ENCODE measurements at places on chromosomes 16 and 17.

- no peak for DNase-seq
Measured at GRCh38 chr16:2468233-2468724, 2.8 kb upstream of the NTN3 start.

DNA sequence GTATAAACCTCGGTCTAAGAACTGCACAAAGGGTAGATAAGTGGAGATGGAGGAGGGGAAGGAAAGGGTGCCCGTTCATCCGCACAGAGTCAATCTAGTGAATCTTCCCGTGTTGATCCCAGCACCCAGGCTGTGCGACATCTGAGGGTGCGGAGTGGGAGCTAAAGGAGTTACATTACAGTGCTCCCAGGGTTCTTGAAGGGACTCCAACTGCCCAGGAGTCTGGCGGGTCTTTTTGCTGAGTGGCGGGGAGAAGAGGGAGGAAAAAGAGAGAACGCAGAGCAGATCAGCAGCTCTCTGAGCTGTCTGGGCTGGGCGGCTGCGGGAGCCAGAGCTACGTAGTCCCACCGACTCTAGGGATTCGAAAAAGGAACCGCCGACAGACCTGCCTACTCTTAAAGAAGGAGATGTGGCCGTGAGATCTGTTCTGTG is 1.6 kb upstream of the CA10 start:
- no peak for DNase-seq

DNA sequence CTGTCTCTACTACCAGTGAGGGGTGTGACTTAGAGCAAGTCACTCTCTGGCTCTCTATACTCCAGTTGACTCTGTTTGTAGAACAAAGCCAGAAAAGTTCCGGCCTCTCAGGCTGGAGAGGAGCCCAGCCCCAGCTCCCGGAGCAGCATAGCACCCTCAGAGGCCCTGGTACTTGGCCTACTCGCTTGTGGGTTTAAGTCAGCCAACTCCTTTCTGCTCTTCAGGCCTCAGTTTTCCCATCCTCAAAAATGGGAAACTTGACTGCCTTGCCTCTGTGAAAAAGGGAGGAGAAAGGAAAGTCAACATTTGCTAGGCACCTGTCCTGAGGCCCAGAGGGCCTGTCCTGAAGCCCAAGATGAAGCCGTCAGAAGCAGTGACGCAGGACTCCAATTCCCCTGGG is 1.1 kb downstream of the CHST6 start:
- no peak for DNase-seq

DNA sequence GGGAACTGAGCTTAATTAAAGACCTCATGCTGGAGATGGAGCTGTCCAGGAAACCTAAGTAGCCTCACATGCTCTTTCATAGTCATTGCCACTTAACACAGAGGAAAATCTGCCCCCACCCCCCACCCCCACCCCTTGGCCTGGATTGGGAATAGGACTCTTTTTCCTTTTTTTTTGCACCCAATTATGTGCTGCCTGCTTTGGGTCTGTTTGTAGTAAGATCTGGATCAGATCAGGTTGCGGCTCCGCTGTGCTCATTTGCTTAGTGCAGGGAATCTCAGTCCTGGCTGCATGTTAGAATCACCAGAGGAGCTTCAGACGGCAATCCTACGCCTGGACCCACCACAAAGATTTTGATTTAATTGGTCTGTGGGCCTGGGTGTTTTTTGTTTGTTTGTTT is 219.0 kb downstream of the UTP18 start:
- DNase-seq = no peak

GRCh38 chr17:73105431-73105830 is 12.9 kb upstream of the SLC39A11 start:
- no peak for DNase-seq

- no peak for DNase-seq
Measured at GRCh38 chr17:70053241-70054234, 21.5 kb upstream of the KCNJ16 start.

- no peak for DNase-seq
Measured at GRCh38 chr17:12759090-12759489, 30.2 kb upstream of the ARHGAP44 start.

DNA sequence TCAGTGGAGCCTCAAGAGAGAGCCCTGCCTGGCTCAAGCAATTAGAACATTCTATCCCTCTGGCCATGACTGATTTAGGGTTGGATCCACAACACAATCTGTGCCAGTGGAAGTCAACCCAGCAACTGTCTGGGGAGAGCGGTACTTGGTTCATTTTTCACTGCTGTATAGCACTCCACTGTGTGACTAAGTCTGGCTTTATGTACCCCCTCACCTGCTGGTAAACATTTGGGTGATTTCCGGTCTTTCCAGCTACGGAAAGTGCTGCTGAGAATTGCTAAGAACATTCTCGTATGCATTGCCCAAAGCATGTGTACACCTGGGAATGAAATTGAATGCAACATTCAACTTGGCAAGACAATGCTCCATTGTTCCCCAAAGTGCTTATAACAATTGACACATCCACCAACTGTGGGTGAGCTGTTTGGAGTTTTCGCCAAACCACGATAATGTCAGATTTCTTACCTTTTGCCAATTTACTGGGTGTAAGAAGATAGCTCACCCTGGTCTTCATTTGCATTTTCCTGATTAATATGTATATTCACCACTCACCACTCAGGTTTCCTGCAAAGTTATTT is 63.5 kb upstream of the MED9 start:
- DNase-seq = no peak

DNA sequence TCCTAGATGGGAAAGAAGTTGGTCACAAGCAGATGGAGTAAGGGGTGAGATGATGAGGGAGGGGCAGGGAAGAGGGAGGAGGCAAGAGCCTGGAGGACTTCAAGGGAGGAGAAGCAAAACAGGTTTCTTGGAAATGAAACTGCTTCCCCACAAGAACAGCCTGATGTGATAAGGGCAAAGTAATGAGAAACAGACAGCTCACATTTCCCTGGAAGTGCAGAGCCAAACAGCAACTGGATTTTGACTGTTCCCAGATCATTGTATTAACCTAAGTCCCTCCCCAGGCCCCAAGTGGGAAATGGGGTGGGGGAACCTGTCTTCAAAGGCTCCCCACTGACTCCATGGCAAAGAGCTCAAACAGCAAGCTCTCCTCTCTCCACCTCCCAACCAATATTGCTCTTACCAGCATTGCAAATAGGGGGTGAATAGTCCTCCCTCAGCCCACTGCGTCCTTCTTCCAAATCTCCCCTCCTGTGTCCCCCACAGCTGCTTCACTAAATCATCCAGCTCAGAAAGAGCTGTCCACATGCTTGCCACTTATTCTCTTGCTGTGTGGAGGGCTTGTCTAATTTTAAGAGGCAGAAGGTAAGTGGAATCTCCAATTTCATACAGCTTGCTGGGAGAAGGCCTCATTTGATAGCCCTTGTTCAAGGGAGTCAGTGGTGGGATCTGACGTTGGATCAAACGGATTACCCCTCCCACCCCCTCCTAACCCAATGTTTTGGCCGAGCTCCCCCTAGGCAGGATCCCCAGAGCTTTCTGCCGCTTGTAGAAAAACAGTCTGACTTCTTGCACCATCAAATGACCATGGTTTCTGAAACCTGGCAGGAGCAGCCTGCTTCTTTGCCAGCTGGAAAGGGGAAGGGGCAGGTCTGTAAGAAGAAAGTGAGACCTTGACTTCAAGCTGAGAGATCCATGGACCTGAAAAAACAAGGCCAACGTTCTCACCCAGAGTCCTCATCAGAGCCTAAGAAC is 56.3 kb upstream of the SMIM36 start:
- DNase-seq = no peak

GRCh38 chr16:15777533-15778203 is 79.2 kb downstream of the MYH11 start:
- no peak for DNase-seq

DNA sequence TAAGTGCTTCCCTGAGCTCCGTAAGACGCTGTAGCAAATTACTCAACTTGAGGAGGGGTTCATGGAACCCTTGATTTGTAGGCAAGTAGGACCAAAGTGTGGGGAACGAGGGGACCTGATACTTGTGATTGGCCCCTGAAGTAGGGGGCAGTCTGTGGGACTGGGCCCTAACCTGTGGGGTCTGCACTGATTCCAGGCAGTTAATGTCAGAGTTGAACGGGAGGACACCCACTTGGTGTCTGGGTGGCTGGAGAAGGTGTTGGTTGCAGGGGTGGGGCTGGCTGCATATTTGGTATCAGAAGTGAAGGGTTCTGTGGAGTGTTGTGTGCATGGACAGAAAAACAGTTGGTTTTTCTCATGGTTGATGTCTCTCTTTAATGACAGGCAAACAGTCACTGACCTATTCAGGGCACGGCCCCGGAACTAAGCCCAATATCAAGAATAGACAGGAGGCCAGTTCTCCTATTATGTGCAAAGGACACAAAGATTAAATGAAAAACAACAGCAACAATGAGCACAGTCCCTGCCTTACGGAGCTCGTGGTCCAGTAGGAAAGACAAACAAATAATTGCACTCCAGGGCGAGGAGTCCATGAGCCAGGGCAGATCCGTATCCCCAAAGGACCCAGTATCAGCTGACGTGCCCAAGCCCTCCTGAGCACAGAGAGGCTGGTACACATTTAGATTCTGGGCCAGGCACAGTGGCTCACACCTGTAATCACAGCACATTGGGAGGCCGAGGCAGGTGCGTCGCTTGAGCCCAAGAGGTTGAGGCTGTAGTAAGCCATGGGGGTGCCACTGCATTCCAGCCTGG is 19.2 kb downstream of the MXRA7 start:
- no peak for DNase-seq

GRCh38 chr16:55502801-55503366 is 6.0 kb upstream of the LPCAT2 start:
- DNase-seq = no peak

DNA sequence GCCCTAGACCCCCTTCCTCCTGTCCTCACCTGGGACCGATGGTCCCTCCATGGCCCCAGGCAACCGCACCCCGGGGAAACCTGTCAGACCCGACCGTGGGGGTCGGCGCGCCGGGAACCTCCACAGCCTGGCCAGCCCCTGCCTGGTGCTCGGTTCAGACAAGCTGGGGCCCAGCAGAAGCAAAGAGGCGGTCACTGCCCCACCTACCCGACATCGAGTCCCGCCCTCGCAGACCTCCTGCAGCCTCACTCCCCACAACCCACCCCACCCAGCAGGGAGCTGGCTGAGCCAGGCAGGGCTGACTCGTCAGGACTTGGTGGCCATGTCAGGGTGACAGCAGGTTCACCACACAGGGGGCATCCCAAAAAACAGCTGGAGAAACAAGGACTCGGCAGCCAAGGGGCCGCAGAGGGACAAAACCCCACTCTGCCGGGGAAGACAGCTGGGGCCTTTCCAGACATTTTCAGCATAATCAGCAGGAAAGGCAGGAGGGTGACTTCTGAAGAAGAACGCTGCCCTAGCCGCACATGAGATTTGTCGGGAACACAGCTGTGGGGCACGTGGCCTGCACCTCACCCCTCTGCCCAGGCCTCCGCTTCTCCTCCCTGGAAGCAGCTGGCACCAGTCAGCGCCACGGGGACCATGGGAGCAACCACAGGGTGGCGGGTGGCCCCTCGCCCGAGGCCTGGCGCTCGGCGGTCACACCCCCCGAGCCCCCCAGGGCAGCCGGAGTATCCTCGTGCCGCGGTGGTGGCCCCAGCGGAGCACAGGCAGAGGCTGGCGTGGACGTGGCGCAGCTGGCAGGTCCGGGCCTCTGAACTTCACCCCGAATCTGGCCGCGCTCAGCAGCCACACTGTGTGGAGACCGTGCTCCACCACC is 22.9 kb downstream of the GNPTG start:
- no peak for DNase-seq

DNA sequence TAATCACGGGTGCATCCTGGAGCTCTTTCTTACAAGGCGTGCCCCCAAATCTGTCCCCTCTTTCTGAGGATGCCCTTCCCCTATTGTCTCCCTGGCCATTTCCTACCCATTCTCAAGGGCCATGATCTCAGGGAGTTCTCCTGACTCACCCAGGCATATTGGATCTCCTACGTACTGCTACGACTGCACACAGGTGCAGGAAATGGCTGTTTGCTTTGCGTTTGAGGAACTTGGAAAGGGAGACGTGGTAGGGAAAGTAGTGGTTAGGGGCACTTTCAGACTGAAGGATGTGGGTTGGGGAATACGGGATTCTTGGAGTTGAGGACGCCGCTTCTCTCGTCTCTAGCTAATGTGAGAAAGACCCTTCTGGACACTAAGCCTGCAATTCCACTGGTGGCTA is 18.7 kb upstream of the MEOX1 start:
- DNase-seq = no peak

DNA sequence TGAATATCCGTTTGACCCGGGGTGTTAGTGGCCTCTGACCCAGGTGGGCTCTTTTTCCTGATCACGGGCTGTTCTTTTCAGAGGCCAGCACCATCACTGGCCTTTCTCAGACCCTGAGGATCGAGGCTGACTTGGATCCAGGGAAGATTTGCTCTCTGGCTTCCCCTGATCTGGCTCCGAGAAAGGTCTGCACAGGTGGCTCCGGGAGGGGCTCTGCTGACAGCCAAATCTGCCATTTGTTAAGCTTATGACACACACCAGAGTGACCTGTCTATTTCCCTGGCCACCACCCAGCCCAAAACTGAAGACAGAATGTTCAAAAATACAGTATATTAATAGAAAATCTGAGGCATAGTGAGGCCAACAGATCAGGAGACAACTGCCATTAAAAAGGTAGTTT is 221.8 kb upstream of the TNRC6C start:
- no peak for DNase-seq

- DNase-seq = peak; percentile 16
Measured at GRCh38 chr16:55151561-55152305, 172.3 kb upstream of the IRX6 start.

Measured in BJ (cell line).